T-helper 17 cell (primary cell): ENCODE measurements at places on chromosomes 3 and 15.
A peak's percentile ranks its signal among the peaks of the same experiment; 100 is the strongest.

GRCh38 chr3:169509780-169510692 lies 153.5 kb downstream of the MECOM start:
- H3K36me3 ChIP-seq: no peaks in the 10 kb centered on the region
- H3K27ac ChIP-seq: peak overlapping the region; percentile 48
- peak overlapping the region; percentile 45 for H3K4me3 ChIP-seq

DNA sequence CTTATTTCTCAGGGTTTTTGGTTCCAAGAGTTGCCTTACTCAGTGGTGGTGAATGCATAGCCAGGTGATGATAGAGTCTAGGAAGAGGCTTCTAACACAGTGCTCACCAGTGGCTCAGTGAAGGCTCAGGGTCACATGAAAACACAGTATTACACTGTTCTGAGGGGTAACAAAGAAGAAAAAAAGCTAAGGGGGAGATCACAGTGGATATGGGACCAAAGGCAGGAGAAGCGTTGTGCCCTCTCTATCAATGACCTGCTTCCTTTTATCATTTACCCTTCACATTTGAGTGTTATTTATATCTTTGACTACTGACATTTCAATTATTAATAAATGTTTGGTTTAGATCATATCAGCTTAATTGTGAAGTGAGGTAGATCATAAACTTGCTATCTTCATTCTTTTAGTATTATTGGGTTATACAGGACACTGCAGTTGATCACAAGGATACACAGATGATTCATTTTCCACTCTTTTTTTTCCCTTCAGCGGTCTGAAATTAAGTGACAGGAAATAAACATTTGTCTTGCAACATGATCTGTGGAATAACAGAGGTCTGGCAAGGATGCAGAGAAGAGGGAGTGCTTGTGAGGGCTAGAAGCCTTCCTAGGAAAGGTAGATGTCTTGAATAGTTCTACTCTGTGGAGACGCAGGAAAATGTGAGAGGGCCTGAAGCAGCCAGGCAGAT lies 171.7 kb downstream of the C3orf38 start:
- no peaks in the 10 kb centered on the region for H3K27me3 ChIP-seq
- no peak for DNase-seq
- H3K4me1 ChIP-seq: no peaks in the 10 kb centered on the region
- H3K36me3 ChIP-seq: no peaks in the 10 kb centered on the region

GRCh38 chr15:63833021-63833696 lies 589 bp downstream of the HERC1 start:
- H3K4me3 ChIP-seq: peak overlapping the region; percentile 96
- peak; percentile 35 for DNase-seq
- peak overlapping the region; percentile 99 for H3K27ac ChIP-seq
- H3K4me1 ChIP-seq: peaks cover 52% of the 10 kb centered on the region
- H3K36me3 ChIP-seq: peaks cover 2% of the 10 kb centered on the region

DNA sequence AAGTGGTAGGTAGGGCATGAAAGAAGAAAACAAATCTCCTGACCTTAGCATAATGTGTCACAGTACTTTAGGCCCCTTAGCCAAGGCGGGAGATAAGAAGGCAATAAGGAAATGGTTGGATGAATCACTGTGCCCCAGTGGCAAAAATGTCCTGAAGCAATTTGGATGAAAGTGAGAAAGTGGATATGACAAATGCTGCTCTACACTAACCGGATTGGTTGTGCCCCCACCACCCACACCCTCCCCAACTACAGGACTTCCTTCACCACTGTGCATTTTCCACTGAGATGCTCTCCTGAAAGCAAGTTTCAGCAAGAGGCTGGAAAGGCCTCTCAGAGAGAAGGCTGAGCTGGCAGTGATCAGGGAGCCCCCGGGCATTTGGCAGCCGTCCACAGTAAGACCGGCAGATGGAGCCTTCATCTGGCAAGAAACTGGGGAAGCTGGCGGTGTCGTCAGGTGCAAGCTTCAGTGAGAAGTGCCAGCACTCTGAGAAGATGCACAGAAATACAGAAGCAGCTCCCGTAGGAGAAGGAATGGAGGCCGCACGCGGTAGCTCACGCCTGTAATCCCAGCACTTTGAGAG lies 63.8 kb downstream of the ATP1B3 start:
- peaks cover 3% of the 10 kb centered on the region for H3K4me1 ChIP-seq
- H3K4me3 ChIP-seq: no peak overlapping the region
- no peaks in the 10 kb centered on the region for H3K36me3 ChIP-seq
- no peaks in the 10 kb centered on the region for H3K27me3 ChIP-seq

DNA sequence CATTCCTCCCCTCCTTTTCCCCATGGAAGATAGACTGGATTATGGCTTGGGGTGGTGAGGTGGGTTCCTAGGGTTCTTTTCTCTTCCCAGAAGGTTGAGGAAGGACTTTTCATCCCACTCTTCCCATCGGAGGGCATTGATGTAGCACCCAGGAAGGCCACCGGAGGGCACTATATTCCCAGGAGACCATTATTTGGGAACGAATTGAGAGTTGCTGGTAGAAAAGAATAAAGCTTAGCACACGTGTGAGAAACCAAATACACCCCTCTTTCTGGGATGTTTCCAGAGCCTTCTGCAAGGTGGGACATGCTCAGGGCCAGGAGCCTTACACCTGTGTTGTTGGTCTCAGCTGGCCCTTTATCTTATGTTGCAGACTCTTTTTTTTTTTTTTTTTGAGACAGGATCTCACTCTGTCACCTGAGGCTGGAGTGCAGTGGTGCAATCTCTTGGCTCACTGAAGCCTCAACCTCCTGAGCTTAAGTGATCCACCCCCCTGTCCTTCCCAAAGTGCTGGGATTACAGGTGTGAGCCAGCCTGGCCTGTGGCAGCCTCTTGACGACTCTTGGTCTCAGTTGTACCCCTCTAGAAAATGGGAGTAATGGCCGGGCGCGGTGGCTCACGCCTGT lies 6.3 kb upstream of the CDC25A start:
- no peak overlapping the region for H3K27ac ChIP-seq
- H3K36me3 ChIP-seq: no peaks in the 10 kb centered on the region
- no peak for DNase-seq
- no peak overlapping the region for H3K4me3 ChIP-seq

DNA sequence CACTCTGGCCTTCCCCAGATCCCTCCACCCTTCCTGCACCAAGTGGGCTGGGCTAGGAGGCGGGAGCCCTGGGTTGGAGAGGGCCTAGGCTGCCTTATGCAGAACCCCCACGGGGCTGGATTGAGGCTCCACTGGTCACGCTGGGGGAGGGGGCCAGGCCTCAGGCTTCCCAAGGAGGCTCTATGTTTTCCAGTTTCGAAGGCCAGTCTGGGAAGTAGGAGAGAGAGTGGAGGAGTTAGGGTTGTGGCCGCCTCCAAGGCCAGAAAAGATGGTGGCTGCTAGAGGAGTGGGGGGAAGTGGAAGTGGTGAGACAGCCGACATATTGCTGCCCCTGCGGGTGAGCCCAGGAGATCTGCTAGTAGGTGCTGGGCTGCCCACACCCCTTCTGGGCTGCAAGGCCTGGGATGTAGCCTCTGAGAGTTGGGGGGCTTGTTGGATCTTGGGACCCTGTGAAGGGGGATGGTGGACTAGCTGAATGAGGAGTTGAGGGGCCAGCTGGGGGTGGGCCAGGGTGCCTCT lies 1.2 kb downstream of the GNAI2 start:
- H3K4me3 ChIP-seq: peak overlapping the region; percentile 99
- peak overlapping the region; percentile 95 for H3K27ac ChIP-seq
- H3K36me3 ChIP-seq: peaks cover 7% of the 10 kb centered on the region
- peaks cover 42% of the 10 kb centered on the region for H3K4me1 ChIP-seq

GRCh38 chr3:133792171-133792763 lies 13.3 kb upstream of the SRPRB start:
- H3K4me1 ChIP-seq: no peaks in the 10 kb centered on the region
- no peak for DNase-seq

DNA sequence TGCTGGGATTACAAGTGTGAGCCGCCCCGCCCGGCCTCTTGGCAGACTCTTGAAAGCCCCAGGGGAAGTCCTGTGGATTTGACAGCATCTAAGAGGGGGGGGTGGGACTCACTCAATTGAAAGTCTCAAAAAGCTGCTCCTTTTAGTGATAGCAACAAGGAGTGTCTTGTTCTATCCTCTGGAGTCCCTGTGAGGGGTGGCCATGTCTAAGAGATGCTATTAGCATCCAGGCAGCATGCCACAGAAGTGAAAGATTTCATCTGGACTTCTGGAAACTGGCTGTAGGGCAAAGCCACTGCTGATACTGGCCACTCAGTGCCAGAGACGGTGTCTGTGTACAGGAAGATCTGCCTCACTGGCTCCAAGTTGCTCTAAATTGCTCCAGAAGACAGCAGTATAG lies 74.0 kb downstream of the DHX36 start:
- peaks cover 5% of the 10 kb centered on the region for H3K4me1 ChIP-seq
- H3K27ac ChIP-seq: no peak overlapping the region
- peaks cover 22% of the 10 kb centered on the region for H3K36me3 ChIP-seq
- DNase-seq: no peak

DNA sequence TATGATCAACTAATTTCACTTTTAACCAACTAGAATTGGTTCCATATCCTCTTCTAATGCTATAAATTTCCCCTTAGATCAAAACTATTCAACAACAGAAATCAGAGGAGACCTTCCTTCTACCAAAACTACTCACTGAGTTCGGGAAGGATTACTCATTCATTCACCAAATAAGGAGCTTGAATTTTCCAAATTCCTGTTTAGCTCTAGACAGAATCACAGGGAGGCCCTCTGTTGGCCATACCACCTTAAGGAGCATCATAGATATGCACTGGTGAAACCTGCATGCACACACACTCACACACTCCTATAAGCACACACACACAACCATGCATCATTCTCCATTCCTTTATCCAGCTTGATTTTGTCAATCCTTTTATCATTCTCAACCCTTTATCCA lies 49.0 kb downstream of the SUCLG2 start:
- H3K4me3 ChIP-seq: no peak overlapping the region
- H3K27me3 ChIP-seq: no peaks in the 10 kb centered on the region
- no peak for DNase-seq
- H3K27ac ChIP-seq: peak overlapping the region; percentile 87
- peaks cover 15% of the 10 kb centered on the region for H3K36me3 ChIP-seq

DNA sequence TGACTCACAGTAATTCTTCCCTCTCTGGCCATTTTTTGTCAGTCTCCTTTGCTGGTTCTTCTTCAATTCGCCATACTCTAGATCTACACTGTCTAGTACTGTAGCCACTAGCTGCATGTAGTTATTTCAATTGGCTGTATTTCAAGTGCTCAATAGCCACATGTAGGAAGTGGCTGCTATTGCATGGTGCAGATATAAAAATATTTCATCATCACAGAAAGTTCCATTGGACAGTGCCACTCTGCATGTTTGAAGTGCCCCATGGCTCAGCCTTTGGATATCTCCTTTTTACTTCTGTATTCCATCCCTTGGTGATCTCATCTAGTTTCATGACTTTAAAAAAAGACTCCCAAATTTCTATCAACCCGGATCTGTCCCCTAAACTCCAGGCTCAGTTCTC lies 22.1 kb downstream of the PPP2R3A start:
- H3K4me1 ChIP-seq: peaks cover 2% of the 10 kb centered on the region
- peaks cover 18% of the 10 kb centered on the region for H3K27me3 ChIP-seq
- H3K27ac ChIP-seq: no peak overlapping the region
- no peak overlapping the region for H3K4me3 ChIP-seq
- no peak for DNase-seq

DNA sequence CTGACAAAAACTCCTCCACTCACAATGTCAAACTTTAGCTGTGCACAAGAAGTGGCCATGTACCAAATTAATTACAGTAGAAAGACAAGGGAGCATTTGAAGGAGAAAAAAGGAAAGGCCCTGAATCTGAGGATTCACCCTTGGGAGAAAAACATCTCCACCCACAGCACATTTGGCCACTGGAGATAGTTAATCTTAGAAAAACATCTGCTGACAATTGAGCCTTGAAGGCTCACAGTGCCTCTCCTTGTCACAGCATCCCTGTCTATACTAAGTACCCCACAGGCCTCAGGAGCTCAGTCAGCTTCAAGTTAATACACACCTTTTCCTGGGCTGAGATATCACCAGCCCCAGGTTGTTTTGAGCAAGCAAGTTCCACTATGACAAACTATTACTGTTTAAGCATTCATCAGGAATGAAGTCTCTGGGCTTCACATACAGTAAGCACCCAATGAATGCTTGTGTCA lies 78.1 kb upstream of the SETMAR start:
- no peak overlapping the region for H3K4me3 ChIP-seq
- peaks cover 2% of the 10 kb centered on the region for H3K4me1 ChIP-seq
- no peaks in the 10 kb centered on the region for H3K36me3 ChIP-seq
- no peak for DNase-seq

- DNase-seq: no peak
- H3K4me1 ChIP-seq: no peaks in the 10 kb centered on the region
- no peak overlapping the region for H3K4me3 ChIP-seq
These were observed 253.4 kb downstream of the OCA2 start for GRCh38 chr15:27845535-27846369.

DNA sequence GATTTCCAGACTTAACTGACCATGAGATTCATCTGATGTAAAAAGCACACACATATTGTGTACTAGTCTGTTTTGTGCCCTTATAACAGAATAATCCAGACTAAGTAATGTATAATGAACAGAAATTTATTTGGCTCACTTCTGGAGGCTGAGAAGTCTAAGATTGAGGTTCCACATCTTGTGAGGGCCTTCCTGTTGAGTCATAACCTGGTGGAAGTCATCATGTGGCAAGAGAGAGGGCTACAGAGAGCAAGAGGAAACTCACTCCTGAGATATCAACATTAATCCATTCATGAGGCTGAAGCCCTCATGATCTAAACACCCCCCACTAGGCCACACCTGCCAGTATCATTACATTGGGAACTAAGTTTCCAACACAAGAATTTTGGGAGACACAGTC lies 977.6 kb downstream of the MCTP2 start:
- no peaks in the 10 kb centered on the region for H3K27me3 ChIP-seq
- H3K4me1 ChIP-seq: no peaks in the 10 kb centered on the region
- no peak overlapping the region for H3K4me3 ChIP-seq
- no peak overlapping the region for H3K27ac ChIP-seq
- DNase-seq: no peak

DNA sequence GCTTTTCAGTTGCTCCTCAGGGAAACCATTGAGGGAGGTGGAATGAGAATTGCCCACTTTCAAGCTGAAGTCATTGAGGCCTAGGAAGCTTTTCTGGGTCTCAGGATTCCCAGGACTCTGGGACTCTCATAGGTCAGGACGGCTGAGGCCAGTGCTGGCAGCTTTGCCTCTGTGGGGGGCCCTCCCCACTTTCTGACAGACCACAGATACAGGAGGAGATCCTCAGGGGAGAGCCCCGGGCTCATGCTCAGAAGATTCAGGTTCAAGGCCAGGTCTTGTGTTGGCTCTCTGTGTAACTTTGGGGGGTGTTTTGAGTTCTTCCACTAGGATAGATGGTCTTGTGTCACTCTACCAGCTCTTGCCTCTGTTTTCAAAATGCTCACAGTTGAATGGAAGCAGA lies 50.0 kb downstream of the SMAD6 start:
- H3K36me3 ChIP-seq: no peaks in the 10 kb centered on the region
- H3K27ac ChIP-seq: no peak overlapping the region
- peaks cover 28% of the 10 kb centered on the region for H3K27me3 ChIP-seq
- no peak overlapping the region for H3K4me3 ChIP-seq
- H3K4me1 ChIP-seq: peaks cover 5% of the 10 kb centered on the region

- no peak overlapping the region for H3K27ac ChIP-seq
- H3K36me3 ChIP-seq: peaks cover 2% of the 10 kb centered on the region
These were observed 41.3 kb downstream of the METTL6 start for GRCh38 chr3:15385901-15386653.
